Activated T-cell treated with anti-CD3 and anti-CD28 coated beads for 24 hours (primary cell): ENCODE measurements at places on chromosomes 3 and 15.

DNA sequence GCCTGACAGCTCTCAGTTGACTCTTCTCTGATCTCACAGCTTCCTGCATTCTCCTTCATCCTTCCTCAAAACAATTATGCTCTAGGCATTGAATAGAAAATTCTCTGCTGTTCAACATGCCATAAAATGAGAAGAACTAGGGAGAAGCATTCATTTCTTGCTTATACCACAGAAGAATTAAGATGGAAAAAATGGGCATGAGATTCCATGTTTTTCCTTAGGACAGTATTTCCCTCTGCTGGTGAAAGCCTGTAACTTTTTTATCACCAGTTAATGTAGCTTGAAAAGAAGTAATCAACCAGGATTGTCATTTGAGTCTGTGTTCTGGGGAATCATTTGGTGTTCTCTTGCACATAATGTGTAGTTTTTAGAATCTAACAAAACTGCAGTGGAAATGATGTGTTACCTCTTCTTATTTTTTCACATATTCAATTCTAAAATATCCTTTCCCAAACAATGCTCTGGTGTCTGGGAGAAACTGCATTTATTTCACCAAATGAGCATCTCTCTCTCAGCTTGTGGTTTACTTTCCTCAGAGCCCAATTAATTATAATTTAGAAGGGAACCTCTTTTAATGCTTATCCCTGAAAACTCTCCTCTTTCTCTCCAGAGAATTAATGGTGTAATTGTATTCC, 92.8 kb upstream of the DCBLD2 start:
- DNase-seq: no peak

DNA sequence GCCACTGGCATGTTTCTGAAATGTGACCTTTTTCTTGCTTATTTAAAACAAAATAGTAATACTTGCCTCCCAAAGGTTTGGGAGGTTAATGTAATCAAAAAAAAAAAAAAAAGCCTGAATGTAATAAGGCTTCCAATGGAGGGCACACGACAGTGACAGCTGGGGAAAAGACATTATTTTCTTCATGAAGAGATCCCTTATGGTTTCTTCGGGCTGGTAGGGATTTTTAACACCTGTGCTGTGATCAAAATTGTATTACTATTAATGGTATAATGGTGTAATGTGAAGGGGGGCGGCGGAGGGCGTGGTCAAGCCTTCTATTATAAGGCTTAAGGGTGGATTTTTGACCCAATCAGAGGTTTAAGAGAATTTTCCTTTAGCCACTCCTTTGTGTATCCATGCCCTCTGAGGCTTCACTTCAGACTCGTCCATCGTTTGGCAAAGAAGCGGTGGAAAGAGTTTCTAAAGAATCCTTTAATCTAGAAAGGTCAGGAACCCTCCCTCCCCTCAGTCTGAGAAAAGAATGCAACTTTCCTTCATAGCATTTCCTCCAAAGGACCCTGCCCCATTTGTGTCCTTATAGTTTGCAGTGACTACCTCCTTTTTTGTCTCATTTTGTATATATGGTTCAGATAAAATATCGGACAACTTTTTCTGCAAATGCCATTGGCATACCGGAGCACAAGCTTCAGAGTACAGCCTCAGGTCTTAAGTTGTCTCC, 89.5 kb upstream of the CHD2 start:
- DNase-seq: no peak

DNA sequence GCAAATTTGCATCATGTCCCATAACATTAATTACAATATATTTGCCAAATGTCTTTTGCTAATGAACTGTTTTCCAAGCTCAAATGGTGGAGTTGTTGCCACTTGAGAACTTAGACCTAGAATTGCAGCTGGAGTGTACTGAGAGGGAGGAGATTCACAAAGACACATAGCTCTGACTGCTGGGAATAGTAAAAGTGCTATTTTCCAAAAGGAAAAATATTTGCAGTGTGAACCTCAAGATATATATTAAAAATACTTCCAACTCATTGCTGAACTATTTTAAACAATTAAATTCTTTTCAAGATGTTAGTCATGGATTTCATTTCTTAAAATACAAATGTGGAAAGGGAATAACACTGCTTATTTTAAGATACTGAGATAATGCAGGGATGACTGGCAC, 666.8 kb upstream of the ARPP21 start:
- DNase-seq: no peak

DNA sequence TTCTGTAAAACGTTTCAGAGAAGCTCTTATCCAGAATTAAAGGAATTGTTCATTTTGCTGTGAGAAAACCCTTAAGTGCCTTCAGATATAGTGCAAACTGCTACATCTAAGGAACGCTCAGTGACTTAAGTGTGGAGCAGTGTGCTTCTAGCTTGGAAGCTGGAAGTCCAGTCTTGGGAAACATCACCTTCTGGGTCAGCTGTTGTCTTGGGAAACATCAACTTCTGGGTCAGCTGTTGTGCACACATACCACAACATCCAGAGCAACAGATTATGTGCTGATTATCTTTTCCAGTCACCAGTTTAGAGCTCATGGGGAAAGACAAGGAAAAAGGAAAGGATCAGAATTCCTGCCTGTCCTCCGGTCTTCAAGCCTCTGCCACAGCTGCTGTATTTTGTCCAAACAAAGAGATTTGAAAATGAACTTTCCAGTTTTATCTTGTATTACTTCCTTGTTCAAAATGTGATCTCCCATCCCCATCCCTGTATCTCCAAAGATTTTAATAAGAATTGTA, 713.6 kb downstream of the NSUN3 start:
- DNase-seq: no peak

GRCh38 chr3:17119201-17120072, 234.7 kb downstream of the PLCL2 start:
- DNase-seq: no peak
